Fibroblast of skin of scalp (primary cell): ENCODE measurements at places on chromosomes 5 and 9.

- DNase-seq: no peak
Measured at GRCh38 chr5:180816608-180817534, 14.3 kb upstream of the MGAT1 start.

DNA sequence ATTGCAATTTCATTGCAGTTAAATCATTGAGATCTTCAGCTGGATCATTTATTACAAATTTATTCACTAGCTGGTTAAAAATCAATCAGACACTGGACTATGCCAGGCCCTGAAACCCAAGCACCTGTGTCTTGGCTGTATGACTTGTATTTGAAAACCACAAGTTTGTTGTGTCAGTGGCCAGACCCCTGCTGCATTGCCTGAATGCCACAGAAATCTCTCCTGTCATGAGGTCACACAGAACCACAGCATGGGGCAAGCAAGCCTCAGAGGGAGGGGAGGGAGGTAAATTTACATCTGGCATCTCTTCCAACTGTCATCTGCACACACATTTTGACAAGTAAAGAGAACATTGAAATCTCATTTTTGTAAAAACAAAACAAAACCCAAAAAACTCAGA is 90.0 kb downstream of the ARRDC3 start:
- DNase-seq: peak; percentile 63

GRCh38 chr5:73417303-73418034 is 31.1 kb downstream of the FOXD1 start:
- DNase-seq: peak; percentile 79

- peak; percentile 94 for DNase-seq
Measured at GRCh38 chr5:111735583-111736270, 21.3 kb downstream of the NREP start.

DNA sequence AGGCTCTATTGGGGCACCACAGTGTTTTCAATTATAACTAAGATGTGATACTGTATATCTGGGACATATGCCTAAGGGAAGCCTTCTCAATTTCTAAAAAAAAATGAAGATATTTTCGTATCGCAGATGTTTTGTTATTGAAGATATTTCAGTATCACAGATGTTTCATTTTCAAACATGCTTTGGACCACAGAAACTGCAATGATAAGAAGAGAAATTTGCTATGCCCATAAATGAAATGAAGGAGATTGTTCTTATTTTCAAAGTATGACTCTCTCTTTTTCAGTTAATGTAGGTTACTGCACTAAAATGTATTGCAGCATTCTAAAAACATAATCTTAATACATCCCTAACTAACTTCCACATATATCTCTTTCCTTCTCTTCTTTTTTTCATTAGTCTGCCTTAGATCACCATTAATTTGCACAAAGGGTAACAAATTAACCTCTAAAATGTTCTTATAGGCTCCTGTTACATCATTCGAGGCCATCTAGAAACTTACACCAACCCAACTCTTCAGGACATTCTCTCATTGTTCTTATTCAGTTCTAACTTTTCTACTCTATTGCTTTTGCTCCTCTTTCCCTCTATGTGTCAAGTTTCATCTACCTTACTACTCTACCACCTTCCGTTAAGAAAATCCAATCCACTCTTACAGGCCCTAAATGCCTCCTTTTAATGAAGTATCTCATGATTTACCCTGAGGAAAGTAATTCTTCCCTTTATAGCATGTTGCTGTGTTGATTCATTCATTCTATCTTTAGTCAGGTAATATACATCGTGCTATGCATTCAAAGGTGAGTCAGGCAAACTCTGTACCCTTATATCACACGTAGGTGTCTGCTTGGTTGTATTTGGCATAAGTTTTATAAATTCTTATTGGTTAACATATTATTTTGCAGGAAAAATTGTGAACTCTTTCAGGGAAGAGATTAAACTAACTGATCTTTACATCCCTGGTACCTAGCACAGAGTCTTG is 70.5 kb downstream of the ST8SIA4 start:
- no peak for DNase-seq

GRCh38 chr9:27125936-27126335 is 16.9 kb downstream of the TEK start:
- no peak for DNase-seq

- DNase-seq: no peak
Measured at GRCh38 chr9:16710888-16711287, 159.6 kb downstream of the BNC2 start.

- no peak for DNase-seq
Measured at GRCh38 chr9:113536483-113537228, 73.1 kb downstream of the RGS3 start.

- DNase-seq: no peak
Measured at GRCh38 chr9:136960212-136960937, 8.3 kb downstream of the LCN12 start.

DNA sequence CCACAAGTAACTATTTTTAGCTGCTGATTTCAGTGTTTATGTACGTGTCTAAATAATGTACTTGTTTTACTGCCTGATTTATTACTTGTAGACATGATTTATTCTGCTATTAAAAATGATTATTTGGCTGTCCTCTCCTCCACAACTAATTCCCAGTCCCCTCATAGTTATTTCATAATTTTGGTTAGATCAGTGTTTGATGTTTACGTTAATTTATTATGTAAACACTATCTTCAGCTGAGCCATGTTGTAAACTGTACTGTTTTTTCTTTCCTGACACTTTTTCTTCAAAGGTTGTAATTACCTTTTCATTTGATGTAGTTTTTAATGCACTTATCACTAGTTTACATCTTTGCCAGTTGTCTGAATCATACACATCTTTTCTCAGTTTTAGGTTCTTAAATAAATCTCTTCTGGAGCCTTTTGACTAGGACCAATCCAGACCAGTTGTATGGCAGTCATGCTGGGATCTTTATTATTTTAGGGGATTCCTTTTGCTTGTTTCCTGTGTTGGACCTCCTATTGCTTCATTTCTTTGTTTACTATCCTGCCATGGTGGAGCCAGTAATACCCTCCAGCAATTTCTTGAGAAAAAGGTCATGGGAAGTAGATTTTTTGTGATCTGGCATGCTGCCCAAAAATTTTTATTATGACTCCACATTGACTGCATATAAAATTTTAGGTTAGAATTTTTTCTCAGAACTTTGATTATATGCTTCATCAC is 16.1 kb downstream of the AP3S1 start:
- peak; percentile 89 for DNase-seq

DNA sequence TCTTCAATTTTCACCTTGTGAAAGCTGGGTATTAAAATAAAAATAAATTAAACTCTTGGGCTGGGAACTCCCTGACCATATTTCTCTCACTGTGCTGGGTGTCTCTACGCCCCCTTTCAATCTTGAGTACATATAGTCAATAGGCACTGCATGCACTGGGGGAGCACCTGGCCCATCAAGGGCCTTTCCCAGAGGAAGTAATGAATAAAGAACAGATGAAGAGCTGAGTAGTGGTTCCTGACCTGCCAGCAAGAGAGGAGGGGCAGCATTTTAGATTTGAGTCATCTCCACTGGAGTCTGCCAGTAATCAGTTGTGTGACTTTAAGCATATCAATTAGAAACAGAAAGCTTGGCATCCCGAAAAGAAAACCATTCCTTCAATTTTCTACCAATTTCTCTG is 6.2 kb downstream of the MAPKAP1 start:
- peak; percentile 4 for DNase-seq

- DNase-seq: no peak
Measured at GRCh38 chr5:152358861-152359568, 46.1 kb downstream of the NMUR2 start.

DNA sequence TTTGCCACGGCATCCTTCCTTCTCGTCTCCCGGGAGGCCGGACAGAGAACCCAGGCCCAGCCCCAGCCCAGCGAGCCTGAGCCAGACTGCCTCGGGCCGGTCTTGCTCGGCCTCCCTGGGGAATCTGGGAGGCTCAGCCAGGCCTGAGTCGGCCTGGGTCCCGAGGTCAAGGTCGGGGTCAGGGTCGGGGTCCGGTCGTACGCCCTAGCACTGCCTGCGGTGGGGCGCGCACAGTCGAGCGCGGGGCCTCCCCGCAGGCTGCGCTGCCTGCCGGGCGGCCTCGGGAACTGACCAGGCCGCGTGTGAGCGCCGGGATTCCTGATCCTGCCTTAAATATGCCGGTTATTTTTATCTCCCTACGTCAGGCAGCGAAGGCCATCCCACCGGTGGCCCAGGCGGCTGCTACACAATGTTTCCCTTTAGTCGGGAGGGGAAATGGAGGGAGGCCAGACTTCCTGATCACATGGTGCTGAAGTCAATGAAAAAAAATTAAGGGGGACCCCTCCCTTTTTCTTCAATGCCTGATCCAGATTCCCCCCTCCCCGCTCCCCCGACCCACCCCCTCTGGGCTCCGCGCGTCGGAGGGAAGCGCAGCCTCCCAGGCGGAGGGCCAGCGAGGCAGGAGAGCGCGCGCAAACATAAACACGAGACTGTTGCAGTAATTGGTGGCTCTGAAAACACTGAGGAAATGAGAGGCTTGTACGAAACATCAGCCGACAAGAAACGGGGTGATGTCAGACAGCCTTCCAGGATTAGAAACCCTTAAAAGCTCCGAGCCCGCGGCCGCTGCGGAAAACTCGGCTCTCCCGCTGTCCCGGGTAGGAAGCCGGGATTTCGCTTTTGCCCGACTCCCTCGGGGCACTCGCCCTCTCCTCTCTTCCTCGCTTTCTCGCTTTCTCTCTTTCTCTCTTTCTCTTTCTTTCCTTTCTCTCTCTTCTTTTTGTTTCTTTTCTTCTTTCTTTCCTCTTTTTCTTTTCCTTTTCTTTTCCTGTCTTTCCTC is 148.2 kb upstream of the KLF4 start:
- DNase-seq: peak; percentile 99

DNA sequence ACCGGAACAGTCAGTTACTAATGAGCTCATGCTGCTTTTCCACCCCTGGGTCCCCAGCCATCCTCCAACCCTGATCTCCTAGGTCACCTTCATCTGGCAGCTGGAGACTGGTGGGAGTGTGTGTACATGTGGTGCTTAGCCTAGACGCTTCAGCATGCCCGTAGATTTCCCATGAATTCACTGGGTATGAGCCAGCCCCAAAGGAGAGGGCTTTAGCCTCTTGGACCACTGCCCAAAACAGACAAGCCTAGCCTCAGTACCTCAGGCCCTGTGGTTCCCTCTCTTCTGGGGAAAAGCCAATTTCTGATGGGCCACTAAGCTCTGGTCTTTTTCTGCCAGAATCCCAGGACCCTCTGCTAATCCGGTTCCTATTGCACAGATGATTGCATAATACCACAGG is 48.0 kb upstream of the ASTN2 start:
- DNase-seq: no peak
